ENCODE measurements at places on chromosomes 2 and 18.

DNA sequence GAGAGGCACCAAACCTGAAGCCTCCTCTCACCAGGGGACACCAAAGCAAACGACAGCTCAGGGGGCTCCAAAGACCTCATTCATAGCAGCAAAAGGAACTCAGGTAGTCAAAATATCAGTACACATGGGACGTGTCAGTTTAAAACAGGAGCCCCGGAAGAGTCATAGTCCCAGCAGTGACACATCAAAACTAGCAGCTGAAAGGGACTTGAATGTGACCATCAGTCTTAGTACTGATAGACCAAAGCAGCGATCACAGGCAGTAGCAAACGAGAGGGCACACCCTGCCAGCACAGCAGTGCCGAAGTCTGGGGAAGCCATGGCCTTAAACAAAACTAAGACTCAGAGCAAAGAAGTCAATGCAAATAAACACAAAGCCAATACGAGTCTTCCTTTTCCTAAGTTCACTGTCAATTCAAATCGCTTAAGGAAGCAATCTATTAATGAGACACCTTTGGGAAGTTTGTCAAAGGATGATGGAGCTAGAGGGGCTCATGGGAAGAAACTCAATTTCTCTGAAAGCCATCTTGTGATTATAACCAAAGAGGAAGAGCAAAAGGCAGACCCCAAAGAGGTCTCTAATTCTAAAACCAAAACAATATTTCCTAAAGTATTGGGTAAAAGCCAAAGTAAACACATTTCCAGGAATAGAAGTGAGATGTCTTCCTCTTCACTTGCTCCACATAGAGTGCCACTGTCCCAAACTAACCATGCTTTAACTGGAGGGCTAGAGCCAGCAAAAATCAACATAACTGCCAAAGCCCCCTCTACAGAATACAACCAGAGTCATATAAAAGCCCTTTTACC lies 1.2 kb downstream of the GALNT5 start:
- DNase-seq: peak; percentile 86

DNA sequence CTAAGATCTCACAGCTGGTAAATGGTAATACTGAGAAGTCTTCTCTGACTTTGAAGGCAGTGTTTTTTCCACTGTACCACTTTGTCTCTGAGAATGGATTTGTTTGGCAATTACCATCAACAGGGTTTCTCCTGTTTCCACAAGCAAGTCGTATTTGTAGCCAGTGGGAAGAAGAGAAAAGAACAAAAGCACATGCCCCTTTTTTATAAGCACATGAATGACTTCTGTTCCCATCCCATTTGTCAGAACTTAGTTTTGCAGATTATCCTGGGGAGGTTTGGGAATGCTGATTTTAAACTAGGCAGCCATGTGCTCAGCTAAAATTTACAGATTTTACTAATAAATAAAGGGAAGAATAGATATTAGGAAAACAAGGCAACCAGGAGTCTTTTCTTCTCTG lies 92.9 kb upstream of the ZSWIM2 start:
- DNase-seq: no peak

DNA sequence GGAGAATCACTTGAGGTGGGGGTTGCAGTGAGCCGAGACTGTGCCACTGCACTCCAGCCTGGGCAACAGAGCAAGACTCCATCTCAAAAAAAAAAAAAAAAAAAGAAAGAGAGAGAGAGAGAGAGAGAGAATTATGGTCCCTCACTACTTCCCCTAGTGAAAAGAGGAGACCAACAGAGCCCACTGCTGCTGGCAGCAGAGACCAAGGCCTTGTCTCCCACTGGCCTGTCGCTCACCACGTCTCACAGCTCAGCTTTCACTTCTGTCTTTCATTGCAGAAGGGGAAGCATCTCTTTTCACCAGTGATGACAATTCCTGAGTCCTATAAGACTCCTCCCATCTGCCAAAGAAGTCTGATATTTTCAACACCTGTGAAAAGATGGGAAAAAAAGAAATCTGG lies 81.3 kb downstream of the CLHC1 start:
- DNase-seq: no peak

DNA sequence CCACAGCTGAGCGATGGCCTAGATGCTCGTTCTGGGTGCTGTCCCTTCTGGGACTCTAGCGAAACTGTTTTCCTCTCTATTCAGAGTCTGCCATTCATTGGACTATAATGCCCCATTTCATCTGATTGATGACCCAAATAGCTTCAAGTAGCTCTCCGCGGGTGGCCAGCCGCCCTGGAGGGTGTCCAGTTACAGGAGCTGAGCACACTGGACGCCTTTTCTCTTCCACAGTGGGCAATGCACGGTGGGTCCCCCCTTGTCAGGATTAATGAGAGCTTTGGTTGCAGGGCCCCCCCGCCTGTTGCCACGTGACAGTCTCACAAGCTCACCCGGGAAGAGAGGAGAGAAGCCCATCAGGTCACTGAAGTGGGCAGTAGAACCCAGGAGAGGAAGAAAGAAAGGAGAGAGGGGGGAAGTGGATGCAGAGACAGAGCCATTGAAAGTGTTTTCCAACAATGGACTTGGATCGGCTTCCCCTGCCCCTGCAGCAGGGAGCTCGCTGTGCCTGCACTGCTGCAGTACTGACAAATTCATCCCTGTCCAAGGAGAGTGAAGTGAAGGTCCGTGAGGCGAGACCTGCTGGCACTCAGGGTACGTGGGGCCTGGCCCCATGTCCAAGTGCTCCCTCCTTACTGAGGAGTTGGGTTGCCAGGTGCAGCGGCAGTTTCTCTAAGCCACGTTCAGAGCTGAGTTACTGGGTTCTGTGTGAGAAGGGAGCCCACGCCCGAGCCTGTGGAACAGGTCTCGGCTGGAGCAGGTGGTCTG lies 44.8 kb downstream of the DIPK1C start:
- DNase-seq: no peak

DNA sequence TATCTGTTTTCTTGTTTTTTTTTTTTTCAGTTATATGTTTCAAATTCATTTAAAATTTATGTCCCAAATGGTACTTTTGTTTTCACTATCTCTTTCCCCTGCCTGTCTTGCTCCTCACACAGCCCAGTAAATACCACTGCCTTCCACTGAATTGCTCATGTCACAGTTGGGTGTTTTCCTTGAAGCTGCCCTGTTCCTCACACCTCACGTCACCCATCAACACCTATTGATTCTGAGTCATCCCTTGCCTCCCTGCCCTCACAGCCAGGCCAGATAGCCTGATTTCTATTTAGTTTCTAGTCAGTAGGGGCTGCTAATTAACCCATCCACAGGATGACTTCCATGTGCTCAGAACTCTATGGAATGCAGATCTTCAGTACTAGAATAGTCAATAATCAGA lies 25.3 kb downstream of the FSHR start:
- DNase-seq: no peak

DNA sequence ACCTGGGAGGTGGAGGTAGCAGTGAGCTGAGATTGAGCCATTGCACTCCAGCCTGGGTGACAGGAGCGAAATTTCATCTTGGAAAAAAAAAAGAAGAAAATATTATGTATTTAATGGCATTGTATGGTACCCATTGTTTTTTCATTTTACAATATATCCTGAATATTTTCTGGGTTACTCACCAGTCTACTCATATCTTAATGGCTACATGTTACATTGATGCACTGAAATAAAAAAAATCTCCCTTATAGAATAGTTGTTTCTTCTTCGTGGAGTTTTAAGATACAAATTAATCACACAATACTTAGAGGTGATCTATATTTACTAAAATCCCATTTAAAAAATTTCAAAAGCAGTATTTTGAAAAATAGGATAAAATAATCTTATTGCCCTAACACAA lies 66.3 kb upstream of the XPO1 start:
- no peak for DNase-seq

GRCh38 chr18:78784861-78785260 lies 194.8 kb upstream of the SALL3 start:
- DNase-seq: no peak

- DNase-seq: no peak
These were observed 13.4 kb downstream of the AOX1 start for GRCh38 chr2:200599206-200599605.

DNA sequence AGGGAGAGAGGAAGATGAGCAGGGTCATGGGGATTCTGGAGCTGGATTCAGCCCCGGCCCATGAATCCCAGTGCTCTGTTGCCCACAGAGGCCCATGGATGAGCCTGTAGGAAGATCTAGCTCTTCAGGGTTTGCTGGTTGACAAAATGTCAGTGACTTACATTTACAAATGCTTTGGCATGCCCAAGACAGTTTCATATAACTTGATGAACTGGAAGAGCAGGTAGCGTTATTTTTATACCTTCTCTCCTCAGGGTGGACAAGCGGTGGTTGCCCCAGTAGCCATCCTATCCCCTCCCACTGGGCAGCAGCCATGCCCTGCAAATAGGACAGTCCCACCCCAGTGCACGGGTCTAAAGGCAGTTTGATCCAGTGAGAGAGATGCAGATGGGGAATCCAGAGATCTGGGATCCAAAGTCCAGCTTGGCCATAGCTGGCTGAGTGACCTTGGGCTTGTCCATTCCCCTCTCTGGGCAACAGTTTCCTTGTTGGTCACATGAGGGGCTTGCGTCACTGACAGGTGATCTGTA lies 21.5 kb upstream of the KCNK3 start:
- DNase-seq: no peak

DNA sequence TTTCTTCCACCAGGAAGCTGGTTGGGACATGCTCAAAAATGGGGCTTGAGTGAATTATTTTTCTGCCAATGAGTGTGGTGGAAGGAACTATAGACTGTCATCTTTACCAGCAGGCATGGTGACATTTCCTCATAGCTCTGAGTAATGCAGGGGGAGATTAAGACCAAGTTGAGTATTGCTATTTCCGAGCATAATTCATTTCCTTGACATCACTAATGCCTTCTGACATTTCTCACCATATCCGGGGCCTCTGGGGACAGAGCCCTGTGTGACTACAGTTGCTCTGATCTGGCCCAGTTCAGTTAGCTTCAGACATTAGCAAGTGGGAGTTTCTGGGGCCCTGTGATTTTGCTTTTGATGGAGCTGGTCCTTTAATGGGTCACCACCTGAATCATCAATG lies 410.4 kb downstream of the MEIS1 start:
- no peak for DNase-seq

GRCh38 chr2:122780251-122780650 lies 1024.8 kb downstream of the TSN start:
- DNase-seq: peak; percentile 65

DNA sequence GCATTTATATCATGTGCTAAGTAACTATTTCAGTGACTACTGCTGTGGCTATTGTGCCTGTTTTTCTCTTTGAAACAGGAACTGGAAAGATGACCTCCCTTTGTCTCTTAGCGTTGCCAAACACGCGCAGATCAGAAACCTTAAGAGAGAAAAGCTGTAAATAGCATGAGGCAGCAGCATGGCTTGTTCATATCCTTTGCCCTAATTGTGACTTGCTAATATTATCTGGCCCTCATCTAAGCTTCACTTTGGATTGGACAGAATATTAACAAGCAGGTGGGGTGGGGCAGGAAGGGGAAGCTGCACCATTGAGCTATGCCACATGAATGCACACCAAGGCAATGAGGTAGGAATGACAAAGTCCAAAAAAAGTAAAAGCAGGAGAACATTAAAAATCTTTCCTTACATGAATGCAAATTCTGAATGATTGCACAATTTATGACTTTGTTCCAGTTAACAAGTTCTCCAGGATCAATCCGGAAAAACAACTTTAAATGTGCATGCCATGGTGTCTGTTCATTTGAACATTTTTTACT lies 128.4 kb downstream of the IRS1 start:
- DNase-seq: no peak

GRCh38 chr2:181677912-181678586 lies 2.3 kb downstream of the NEUROD1 start:
- DNase-seq: no peak

- peak; percentile 87 for DNase-seq
These were observed 780 bp downstream of the HTRA2 start for GRCh38 chr2:74530239-74531187.

- DNase-seq: peak; percentile 29
These were observed 67.9 kb downstream of the CERS6 start for GRCh38 chr2:168524005-168524404.

DNA sequence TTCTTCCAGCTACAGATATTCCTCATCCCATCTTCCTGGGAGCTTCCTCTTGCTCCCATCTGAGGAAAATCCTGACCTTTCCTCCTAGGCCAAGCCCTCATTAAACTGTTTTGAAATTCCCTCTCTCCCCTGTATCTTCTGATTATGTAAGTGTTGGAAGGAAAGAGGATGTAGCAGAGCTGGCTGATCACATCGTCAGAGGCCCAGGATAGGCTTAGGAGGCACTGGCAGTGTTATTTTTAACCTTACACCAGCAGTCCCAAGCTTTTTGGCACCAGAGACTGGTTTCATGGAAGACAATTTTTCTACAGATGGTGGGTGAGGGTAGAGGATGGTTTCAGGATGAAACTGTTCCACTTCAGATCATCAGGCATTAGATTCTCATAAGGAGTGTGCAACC lies 630.4 kb downstream of the EPHA4 start:
- DNase-seq: no peak

DNA sequence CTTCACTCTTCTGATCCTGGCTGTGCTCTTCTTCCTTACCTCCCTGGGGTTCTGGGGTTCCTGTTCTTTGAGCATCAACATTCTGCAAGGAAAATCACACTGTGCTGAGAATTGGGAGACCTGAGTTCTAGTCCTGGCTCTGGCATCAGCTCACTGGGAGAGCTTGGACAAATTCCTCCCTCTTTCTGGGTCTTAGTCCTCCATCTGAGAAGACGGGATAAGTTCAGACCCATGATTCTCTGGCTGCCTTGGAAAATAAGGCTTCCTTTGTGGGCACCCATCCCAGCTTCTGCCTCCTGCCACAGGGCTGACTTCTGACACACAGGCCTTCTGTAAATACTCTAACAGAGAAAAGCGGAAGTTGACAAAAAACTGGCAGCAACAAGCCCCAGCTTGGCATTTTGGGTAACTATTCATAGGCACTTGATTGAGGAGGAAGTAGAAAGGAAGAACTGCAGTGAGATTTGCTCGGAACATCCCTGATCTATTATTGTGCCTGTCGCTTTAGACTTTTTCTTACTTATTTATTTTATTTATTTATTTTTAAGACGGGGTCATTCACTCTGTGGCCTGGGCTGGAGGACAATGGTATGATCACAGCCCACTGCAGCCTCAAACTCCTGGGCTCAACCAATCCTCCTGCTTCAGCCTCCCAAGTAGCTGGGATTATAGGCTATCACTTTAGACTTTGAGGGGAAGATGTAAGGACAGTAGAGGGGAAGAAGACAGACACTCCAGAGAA lies 7.9 kb downstream of the PCBP1 start:
- DNase-seq: peak; percentile 76

DNA sequence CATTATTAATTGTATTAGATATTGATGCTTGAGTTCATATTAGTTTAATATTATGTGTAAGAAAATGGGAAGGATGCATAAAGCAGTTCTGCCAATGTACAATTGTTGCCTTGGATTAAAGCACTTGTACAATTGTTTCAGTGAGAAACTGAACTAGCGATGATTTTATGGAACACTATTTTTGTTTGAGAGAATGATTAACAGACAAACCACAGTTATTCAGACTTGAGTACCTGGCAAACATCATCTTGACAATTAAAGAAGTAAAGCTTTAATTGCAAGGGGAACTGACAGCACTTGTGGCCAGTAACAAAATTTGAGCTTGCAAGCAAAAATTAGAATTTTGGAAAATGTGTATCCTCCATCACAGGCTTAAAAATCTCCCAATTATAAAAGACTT lies 214.3 kb downstream of the RIT2 start:
- DNase-seq: no peak
